IMR-90 (cell line): ENCODE measurements at places on chromosomes 3 and 15. TPM values are rescaled to one million over a fixed set of nuclear protein-coding genes. Genes with fewer than 3 reads are reported as not detected.
A peak's percentile ranks its signal among the peaks of the same experiment; 100 is the strongest.

The CHRD gene
- total RNA-seq: under 0.01 TPM in 1 of 2 replicates, not detected in the other

DNA sequence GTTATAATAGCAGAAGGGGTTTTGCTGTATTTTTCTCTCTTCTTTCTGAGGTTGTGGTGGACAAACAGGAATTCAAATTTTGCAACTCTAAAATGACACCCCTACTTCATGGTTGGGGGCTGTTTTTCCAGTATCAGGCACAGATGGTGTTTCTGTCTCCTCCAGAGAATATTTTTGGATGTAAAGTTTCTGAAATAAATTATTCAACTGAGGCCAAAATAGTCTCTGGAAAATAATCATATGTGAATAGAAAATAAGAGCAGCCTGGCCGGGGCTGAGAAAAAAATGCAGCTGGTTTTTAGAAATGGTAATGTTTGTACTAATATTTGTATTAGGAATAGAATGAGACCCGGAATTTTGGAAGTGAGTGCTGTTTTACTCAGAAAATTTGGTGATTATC, 121.3 kb upstream of the ADAMTS9 start:
- H3K4me1 ChIP-seq: no peaks in the 10 kb centered on the region
- peaks cover 2% of the 10 kb centered on the region; the same call in 1 of the 2 replicates for H3K36me3 ChIP-seq
- H3K27me3 ChIP-seq: no peaks in the 10 kb centered on the region

- H3K36me3 ChIP-seq: no peaks in the 10 kb centered on the region
- no peaks in the 10 kb centered on the region for H3K27me3 ChIP-seq
- H3K4me3 ChIP-seq: no peak overlapping the region
- H3K4me1 ChIP-seq: peaks cover 13% of the 10 kb centered on the region
- DNase-seq: peak; percentile 65
- H3K27ac ChIP-seq: no peak overlapping the region
Observed at GRCh38 chr15:62482785-62483429, 317.8 kb upstream of the C2CD4B start.

- H3K4me3 ChIP-seq: no peak overlapping the region
- DNase-seq: peak; percentile 47
- H3K4me1 ChIP-seq: peaks cover 31% of the 10 kb centered on the region
- H3K27ac ChIP-seq: peak overlapping the region; percentile 69
Observed at GRCh38 chr15:82132096-82132495, 86.3 kb upstream of the MEX3B start.

DNA sequence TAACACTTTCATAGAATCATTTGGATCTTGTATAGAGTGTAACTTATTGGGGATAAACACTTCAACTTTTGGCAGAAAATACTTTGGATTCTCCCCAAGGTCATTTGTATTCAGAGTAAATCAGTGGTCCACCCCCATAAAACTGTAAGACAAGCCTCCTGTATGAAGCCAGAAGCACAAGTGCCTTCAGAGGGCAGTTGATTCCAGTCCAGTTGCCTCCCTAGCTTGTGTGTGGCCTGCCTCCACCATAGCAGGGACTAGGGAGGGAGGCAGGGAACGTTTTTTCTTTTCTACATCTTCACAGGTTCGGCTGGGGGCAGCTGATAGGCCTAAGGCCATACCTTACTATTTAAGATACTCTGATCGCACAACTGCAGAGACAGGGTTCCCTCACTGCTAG, 11.6 kb downstream of the GORASP1 start:
- no peak overlapping the region for H3K27ac ChIP-seq
- no peak overlapping the region for H3K4me3 ChIP-seq
- no peaks in the 10 kb centered on the region for H3K4me1 ChIP-seq
- peaks cover 62% of the 10 kb centered on the region for H3K36me3 ChIP-seq

- DNase-seq: no peak
- no peak overlapping the region for H3K27ac ChIP-seq
- peaks cover 12% of the 10 kb centered on the region for H3K4me1 ChIP-seq
- no peaks in the 10 kb centered on the region for H3K27me3 ChIP-seq
- H3K36me3 ChIP-seq: no peaks in the 10 kb centered on the region
- H3K4me3 ChIP-seq: no peak overlapping the region
Observed at GRCh38 chr3:120143676-120144075, 49.4 kb upstream of the GSK3B start.

DNA sequence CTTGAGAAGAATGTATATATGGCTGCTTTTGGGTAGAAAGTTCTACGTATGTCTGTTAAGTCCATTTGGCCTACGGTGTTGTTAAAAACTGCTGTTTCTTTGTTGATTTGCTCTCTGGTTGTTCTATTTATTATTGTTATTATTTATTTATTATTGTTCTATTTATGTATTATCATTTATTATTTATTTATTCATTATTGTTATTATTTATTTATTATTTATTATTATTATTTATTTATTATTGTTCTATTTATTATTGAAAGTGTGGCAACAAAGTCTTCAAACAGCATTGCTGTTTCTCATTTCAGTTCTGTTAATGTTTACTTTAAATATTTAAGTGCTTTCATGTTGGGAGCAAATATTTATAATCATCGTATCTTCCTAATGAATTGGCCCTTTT, 66.7 kb downstream of the SI start:
- no peaks in the 10 kb centered on the region for H3K36me3 ChIP-seq
- DNase-seq: no peak
- H3K27me3 ChIP-seq: no peaks in the 10 kb centered on the region
- H3K4me1 ChIP-seq: no peaks in the 10 kb centered on the region
- no peak overlapping the region for H3K4me3 ChIP-seq

DNA sequence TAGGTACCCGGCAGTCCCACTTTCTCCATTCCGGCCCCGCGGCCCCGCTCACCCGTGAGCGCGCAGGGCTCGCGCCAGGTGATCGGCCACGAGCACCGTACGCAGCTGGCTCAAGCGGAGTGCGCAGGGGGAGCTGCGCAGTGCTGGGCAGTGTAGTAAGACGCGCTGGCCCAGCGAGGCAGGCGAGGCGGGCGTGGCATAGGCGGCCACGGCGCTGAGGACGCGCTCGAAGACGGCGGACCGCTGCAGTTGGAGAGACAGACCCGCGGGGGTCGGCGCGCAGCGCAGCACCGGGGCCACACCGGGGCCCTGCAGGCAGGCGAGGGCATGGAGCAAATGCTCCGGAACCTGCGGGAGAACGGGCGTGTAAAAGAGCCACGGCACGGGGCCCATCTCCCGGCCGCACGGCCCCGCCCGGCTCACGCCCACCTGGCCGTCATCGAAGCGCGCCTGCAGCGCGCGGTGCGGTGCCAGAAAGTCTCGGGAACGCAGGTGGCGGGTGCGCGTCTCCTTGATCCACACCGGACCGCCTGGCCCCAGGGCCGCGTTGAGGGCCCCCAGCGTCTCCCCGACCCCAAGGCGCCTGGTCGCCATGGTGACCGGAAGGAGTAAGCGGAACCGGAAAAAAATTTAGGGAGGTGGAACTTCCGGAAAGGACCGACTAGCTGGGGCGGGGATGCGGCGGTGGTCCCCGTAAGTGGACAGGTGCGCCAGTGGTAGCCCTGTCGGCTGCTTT, at the start of gene DALRD3:
Gene DALRD3, minus strand, starts transcription at position 610 of the 736 bp plus-strand sequence. Its CDS starts 16 bp downstream, at position 594.
- no peaks in the 10 kb centered on the region for H3K27me3 ChIP-seq
- peaks cover 11% of the 10 kb centered on the region for H3K4me1 ChIP-seq
- peak within 1 kb of the TSS; percentile 95 for H3K4me3 ChIP-seq
- H3K36me3 ChIP-seq: peaks cover 34% of the 10 kb centered on the region
- DNase-seq: peak; percentile 51
